ENCODE measurements at places on chromosomes 7 and 10.

DNA sequence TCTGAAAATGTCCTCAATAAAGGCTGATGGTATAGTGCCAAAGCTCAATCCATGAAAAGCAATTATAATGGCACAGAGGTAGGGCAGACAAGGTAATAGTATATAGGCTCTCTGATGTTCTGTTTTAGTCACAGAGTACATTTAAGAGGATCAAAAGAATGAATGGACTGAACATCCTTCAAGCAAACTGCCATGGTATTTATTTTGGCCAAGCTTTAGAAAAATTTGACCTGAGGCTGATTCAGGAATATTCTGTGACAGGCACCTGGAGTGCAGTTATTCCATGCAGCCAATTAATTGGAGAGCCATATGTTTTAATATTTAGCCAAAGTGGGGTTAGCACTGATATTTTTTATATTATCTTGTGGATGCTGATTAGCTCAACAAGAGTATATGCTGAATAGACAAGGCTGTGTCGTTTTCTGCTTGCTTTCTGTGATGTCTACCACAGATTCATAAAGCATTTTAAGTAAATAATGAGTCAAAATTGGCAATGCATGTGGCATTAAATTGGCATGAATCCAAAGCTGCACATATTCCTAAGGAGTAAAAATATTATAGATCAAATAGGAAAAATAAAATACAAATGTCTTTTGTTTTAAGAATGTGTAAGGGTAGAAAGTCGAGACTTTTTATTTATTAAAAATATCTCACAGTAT is 177.4 kb downstream of the PCLO start:
- DNase-seq = peak; percentile 3

GRCh38 chr7:157499835-157500153 is 163.0 kb downstream of the DNAJB6 start:
- DNase-seq = no peak

DNA sequence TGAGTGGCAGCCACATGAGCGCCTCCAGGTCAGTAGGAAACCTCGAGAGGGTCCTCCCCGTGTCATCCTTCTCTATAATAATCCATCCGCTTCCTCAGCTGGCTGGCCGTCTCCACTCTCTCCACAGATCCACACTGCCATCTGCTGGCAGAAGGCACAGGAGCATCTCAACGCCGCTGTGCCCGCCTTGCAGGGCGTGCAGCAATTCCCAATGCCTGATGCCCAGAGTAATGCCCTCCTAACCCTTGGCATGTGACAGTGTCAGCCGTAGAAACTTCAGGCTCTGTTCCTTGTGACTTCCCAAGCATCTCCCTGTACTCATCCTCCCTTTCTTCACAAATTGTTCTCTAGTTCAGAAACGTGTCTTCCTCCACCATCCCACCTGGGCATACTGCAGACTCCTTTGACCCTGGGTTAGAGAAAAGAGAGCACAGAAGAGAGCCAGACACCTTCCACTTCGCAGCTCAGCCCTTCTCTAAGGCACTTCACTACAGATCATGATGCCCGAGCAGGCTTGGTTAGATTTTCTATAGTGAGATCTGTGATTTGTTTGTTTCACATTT is 70.8 kb downstream of the XPNPEP1 start:
- DNase-seq = peak; percentile 38

DNA sequence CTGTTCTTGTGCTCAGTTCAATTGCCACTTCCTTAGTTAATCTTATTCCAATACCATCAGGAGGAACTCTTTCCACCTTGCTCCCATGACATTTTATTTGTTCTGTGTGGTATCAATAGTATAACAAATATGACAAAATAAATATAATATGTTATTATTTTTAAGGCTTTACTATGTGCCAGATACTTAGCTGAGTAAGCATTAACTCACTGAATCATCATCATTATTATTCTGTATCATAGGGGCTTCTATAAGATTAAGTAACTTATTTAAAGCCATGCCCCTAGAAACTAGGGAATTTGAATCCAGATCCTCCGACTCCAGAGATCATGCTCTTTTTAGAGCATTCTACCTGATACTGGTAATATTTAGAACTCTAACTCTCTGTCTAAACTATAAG is 33.5 kb upstream of the SKAP2 start:
- DNase-seq = no peak

GRCh38 chr10:68167586-68168189 is 58.4 kb downstream of the MYPN start:
- DNase-seq = no peak

- DNase-seq = no peak
These were observed 1013.9 kb downstream of the NRG3 start for GRCh38 chr10:82888809-82889455.

DNA sequence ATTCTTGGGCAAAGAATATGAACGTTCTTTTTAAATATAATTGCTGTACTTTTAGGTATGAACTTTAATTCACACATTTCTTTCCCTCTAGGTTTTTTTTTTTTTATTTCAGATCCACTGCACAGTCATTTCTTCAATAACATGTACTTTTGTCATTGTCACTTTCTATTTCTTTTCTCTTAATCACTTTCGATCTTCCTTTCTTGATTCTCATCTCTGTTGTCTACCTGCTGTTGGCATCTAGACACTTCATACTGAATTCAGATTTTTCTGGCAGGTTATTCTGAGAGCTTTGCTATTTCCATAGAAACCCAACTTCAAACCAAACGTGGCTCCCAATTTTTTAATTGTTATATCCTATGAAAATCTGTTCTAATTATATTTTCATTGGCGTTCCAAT is 211.7 kb upstream of the KLF6 start:
- no peak for DNase-seq

- DNase-seq = no peak
These were observed 14.2 kb downstream of the LEP start for GRCh38 chr7:128255271-128255670.

- DNase-seq = no peak
These were observed 1.5 kb downstream of the NOC3L start for GRCh38 chr10:94361171-94361794.

DNA sequence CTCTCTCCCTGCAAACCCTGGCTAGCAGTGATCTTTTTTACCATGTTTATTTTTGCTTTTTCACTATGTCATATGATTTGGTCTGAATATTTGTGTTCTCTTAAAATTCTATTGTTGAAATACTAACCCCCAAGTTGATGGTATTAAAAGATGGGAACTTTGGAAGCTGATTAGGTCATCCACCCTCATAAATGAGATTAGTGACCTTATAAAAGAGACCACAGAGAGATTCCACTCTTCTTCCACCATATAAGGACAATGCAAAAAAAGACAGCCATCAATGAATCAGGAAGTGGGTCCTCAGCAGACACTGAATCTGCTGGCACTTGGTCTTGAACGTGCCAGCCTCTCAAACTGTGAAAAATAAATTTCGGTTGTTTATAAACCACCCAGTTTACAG is 112.8 kb upstream of the KCND2 start:
- no peak for DNase-seq

GRCh38 chr10:79192677-79193003 is 123.9 kb downstream of the ZMIZ1 start:
- DNase-seq = no peak
